ENCODE measurements at places on chromosomes 4 and X.

GRCh38 chrX:110001740-110002299 is 1.1 kb upstream of the TMEM164 start:
- no peak for DNase-seq

DNA sequence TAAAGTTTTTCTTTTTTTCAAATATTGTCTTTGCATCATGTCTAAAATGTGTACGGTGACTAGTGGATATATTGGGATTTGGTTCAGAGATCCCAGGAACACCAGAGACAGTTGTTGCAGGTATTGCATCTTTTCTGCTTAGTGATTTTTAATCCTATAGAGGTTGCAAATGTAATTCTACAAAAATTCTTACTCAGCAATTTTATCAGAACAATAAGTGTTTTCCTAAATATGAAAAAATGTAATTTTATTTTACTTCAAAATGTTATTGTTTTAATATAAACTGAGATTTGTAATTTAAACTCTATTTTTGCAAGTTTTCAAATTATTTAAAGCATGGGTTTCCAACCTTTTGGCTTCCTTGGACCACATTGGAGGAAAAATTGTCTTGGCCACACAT is 8.2 kb downstream of the ZNF718 start:
- no peak for DNase-seq

DNA sequence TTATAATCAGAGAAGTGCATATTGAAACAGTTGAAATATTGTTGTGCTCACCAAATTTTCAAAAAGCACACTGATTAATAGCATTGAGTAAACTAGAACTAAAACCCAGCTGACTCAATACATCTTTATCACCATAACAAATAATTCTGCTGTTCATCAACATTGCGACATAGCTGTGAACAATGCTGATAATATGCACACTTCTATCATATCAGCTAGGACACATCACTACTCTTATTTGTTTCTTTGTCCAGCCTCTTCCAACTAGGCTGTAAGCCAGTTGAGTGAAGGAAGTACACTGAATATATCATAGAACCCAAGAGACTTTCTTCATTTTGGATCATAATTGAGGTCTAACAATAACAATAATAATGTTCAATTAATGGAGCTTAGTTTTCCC is 349.7 kb downstream of the IQCM start:
- no peak for DNase-seq

GRCh38 chr4:100721490-100721889 is 203.7 kb upstream of the EMCN start:
- no peak for DNase-seq

DNA sequence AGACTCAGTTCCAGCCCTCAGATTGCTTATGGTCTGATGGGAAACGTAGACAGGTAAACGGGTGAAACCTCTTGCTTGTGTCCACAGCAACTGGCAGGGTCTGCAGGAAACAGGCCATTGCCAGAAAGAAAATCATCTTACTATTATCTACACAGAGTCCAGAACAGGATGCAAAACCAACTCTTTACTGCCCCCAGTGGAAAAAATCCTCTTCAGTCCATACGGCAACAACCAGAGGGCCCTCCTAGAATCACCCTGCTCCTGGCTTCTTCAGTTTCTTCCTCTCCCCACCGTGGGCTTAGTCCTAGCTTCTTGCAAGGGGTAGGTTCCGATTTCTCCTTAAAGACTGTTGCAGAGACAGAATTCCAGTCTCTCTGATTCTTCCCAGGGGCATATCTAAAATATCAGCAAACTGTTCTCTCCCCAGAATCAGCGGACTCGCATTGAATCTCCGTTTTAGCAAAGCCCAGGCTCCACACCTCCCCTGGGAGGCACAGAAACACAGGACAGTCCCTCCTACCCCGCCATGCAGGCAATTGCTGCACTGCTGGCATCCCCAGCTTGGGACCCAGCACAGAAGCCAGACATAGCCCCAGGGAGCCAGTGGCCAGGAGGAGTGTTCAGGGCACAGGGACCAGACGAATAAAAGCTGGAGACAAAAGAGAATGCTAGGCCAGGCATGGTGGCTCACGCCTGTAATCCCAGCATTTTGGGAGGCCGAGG is 41.0 kb upstream of the SH3RF1 start:
- DNase-seq = no peak

- no peak for DNase-seq
These were observed 67.2 kb upstream of the RASGEF1B start for GRCh38 chr4:81538716-81539427.

- no peak for DNase-seq
These were observed 219.0 kb downstream of the PALLD start for GRCh38 chr4:168715896-168716295.

GRCh38 chrX:70421618-70422017 is 1.5 kb upstream of the GDPD2 start:
- DNase-seq = peak; percentile 48

- no peak for DNase-seq
These were observed 87.0 kb downstream of the GABRB1 start for GRCh38 chr4:47118192-47118929.

- no peak for DNase-seq
These were observed 978.3 kb upstream of the GRID2 start for GRCh38 chr4:91325495-91325894.

GRCh38 chr4:120977435-120977997 is 55.0 kb upstream of the PRDM5 start:
- DNase-seq = no peak

DNA sequence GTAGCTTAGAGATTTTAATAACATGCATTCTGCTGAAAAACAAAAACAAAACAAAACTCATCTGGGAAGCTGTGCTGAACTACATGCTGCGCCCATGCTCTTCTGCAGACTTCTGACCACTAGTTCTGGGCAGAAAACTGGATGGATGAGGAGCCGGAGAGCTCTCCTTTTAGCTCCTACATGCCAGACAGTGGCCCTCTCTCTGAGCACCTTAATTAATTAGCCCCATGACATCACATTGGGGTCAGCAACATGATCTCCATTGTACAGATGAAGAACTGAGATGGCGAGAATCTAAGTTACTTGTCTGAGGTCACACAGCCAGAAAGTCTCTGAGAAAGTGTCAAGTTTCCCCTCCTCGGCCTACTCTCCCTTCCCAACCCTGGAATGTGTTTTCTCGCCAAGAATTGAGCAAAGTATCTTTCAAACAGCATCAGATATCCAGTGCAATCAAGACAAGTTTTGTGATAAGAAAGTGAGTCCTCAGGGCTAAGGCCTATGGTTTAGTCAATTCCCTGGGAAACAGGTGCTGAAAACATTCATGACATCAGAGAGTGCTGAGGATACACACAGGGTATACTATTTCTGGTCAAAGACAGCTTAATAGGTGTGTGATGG is 21.6 kb downstream of the SCD5 start:
- DNase-seq = no peak

DNA sequence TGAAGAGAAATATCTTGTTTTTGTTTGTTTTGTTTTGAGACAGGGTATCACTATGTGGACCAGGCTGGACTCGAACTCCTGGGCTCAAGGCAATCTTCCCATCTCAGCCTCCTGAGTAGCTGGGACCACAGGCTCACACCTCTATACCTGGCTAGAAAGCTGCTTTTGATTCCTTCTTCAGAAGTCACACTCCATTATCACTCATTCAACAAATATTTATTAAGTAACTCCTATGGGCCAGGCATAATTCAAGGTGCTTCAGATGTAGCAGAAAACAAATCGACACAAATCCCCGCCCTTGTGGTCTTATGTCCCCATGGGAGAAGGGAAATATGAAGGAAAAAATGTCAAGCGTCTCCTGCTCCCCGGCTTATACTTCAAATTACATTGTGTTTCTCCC is 72.6 kb upstream of the DHX15 start:
- DNase-seq = no peak

- DNase-seq = no peak
These were observed 114.7 kb upstream of the ARMCX2 start for GRCh38 chrX:101774340-101774739.

Data from dorsolateral prefrontal cortex (tissue), 122 donors.